ENCODE measurements at places on chromosomes 6 and 20.
A peak's percentile ranks its signal among the peaks of the same experiment; 100 is the strongest.

GRCh38 chr20:7858734-7859250 lies 81.5 kb downstream of the HAO1 start:
- peak; percentile 4 for DNase-seq

GRCh38 chr6:4885341-4885933 lies 109.2 kb downstream of the CDYL start:
- DNase-seq: no peak

DNA sequence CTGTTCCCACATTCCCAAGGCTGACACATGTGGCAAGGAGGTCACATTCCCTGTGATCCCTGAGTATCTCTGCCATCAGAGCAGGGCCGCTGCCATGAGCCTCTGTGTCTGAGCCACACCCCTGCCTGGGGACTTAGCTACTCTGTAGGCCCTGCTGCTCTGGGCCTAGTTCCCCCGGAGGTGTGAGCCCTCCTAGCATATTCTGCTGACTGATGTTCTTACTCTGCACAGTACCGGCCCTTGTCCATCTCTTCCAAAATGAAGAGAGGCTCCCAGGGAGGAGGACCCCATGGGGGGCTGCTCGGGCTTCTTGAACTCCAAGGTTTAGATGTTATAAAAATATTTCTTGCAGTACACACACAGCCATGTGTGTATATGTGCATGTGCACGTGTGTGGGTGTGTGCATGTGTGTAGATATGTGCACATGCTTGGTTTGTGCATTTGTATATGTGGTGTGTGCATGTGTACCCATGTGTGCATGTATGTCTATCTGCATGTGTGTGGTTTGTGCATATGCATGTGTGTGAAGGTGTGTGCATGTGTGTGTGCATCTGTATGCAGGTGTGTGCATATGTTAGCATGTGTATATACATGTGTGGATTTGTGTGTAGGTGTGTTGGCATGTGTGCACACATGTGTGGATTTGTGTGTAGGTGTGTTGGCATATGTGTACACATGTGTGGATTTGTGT lies 101.2 kb downstream of the ERMARD start:
- DNase-seq: no peak

DNA sequence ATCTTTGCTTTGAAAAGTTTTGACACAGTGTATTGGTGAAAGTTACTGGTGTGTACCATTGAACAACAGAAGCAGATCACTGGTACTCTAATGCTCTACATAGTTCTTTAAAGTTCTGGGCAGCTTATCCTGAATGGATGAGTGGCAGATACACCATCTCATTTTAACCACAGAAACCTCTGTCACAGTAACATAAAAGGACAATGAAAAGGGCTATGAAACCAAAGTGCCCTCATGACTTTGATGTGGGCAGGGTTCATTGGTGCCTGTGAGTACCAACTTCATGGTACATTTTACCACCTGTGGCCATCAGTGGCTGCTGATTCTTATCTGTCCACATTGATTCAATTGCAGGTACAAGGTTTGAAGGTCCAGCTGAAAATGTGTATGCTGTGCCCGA lies 285.7 kb upstream of the PREP start:
- no peak for DNase-seq

DNA sequence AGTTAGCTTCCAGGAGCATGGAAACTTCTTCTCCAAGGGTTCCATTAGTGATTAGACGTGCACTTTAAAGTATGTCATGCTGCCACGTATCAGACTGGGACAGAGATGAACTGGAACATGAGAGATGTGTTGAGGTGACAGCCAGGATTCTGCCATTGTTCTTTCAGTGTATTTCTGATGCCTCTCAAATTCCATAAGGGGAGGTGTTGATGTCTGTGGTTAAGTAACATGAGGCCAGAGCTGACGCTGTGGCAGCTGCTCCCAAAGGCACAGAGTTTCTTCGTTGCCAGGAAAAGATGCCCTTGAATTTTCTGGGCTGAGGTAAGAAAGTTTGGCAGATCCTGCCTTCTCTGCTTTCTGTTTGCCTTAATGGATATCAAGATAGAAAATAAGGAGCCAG lies 63.5 kb downstream of the TRMT6 start:
- DNase-seq: peak; percentile 21

DNA sequence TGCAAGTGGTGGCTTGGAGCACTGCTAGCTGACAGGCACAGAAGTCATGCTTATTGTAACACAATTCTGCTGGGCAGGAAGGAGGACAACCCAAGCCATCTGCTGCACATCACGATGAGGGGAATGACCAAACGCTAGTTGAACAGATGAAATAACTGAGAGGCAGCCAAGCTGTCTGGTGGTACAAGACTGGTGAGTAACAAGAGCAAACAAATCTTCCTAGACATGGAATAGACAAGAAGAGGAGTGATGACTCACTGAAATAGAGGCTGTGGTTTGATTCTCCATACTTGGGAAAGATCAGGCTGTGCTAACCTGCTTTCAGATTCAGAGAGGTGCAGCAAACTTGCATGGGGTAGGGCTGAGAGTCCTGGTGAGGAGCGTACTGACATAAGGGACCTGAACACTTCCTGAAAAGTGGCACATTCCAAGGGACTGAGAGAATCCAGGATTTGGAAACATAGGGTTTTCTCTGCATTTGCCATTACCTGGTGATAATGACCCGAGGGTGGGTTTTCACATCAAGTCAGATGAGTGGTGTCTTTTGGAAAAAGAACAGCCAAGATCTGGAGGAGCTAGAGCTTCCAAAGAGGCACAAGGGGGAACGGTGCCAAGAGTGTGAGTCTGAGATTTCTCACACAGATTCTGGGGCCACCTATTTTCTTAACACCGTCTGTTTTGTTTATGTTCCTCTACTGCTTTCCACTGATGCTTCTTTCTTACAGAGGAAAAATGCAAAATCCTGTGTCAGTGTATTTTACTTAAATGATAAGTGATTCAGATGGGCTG lies 60.0 kb downstream of the PRL start:
- DNase-seq: no peak

GRCh38 chr20:31605902-31606803 lies 1.1 kb downstream of the ID1 start:
- DNase-seq: peak; percentile 37

GRCh38 chr6:108446629-108447150 lies 114.0 kb upstream of the FOXO3 start:
- DNase-seq: no peak

DNA sequence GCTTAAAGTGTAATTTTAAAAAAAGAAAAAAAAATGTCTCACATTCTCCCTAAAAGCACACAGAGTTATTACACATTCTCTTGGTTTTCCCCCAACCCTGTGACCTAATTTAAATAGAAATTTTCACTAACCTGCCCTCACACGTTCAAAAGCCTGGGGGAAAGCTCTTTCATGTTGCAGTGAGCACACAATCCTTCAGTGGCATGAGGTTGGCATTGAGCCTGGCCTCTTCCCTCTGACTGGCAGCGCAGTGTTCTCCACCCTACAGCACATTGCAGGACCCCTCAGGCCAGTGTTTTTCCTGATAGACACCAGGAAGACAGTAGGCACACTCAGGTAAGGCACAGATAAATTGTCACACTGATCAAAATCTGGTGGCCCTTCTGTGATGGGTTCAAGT lies 34.1 kb downstream of the TNFRSF21 start:
- DNase-seq: no peak

GRCh38 chr6:79543886-79544285 lies 6.7 kb upstream of the LCA5 start:
- peak; percentile 59 for DNase-seq

DNA sequence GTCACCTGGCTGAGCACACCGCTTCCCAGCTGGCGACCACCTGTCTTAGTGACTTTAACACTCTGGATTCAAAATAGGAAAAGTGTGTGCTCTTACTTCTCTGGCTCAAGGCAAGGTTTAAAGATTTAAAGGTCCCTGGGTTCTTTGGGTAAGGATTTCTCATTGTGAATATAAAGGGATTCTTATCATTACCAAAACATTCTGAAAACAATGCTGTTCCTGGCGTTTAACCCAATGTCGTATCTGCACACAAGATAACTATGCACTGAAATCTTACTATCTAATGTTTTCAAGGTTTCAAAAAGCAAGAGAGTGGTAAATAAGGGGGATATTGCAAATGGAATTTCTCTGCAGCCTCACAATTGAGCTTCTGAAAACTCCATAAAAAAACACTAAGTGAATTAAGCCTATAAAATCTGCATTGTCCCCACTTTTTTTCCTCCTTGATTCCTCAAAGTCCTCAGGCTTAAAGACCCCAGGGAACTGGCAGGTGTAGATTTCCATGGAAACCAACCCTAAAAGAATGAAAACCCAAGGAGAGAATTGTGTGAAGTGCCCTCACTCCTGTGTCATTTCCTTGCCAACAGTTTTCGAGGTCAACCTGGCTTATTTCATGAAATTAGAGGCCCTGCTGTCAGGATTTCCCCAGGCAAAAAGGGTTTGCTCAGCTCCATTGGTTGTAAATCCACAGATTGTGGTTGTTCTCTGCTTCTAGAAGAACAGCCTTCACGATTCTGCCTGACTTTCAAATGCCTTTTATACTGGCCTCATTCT lies 44.0 kb downstream of the BMP2 start:
- peak; percentile 45 for DNase-seq

DNA sequence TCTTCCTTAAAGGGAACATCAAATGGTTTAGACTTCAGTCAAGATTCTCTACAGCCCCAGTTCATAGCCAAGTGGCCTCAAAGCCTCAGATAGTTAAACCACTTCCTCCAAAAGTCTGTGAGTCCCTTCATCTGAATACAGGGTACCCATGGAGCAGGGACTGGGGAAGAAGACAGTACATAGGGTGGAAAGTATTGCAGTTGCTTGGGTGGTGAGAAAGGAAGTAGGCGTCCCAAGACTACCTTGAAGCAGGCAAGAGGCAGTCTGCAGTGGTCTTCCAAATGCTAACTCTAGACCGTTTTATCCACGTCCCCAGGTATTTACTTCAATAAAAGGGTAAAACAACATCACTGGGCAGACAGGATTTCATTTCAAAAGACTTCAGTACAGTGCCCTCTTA lies 2.0 kb downstream of the FYN start:
- no peak for DNase-seq

- no peak for DNase-seq
These were observed 97.4 kb downstream of the SNX5 start for GRCh38 chr20:17871181-17871580.

- no peak for DNase-seq
These were observed 33.0 kb downstream of the PRPH2 start for GRCh38 chr6:42689371-42689770.

DNA sequence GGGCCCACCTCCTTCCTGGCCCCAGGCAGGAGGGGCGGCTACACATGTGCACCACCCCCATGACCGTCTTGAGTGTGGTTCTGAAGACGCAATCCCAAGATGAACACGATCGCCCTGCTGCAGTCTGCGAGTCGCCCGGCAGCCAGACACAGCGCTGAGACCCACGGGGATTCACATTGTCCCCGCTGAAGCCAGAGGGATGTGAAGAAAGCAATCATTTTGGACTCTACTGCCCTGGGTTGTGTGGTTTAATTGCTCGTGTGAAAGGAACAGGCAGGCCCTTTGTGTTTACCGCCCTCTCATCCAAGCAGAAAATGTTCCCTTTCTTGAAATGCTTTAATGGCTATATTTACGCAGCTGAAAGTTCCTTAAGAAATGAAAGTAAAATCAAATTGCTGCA lies 279.5 kb downstream of the TAF4 start:
- peak; percentile 36 for DNase-seq

DNA sequence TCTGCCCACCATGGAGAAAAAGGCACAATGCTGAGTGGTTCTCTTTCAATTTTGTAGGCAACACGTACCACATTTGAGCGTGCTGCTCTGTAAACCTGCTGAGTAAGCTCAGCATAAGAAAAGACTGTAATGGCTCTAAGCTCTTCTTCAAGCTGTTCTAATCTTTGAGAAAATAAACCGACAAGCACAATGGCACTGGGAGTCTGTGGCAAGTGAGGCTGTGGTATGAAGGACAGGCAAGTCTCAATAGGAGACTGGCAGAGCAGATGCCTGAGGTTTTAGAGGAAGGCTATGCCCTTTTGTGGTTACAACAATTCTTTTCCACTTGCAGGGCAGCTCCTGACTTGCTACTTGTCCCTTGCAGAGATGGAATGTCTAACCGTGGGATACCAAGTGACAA lies 136.7 kb upstream of the EXOC2 start:
- DNase-seq: no peak

- DNase-seq: no peak
These were observed 22.5 kb downstream of the JARID2 start for GRCh38 chr6:15268137-15268908.

DNA sequence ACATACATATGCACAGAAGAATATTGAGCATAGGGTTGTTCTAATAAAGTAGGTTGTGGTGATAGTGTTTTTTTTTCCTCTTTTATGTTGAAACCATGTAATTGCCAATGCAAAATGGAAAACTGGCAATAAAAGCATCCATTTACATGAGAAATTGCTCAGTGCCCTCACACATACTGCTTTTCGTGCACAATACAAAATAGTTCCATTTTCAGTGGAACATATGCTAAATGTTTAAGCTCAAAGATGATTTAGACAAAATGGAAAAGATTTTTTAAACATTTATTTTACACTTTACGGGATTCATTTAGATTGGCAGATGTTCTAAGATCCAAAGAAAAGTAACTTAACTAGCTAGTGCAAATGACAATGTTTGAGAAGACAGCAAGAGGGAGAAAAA lies 678.1 kb upstream of the MANEA start:
- no peak for DNase-seq

GRCh38 chr20:10605547-10606195 lies 68.1 kb downstream of the JAG1 start:
- no peak for DNase-seq

DNA sequence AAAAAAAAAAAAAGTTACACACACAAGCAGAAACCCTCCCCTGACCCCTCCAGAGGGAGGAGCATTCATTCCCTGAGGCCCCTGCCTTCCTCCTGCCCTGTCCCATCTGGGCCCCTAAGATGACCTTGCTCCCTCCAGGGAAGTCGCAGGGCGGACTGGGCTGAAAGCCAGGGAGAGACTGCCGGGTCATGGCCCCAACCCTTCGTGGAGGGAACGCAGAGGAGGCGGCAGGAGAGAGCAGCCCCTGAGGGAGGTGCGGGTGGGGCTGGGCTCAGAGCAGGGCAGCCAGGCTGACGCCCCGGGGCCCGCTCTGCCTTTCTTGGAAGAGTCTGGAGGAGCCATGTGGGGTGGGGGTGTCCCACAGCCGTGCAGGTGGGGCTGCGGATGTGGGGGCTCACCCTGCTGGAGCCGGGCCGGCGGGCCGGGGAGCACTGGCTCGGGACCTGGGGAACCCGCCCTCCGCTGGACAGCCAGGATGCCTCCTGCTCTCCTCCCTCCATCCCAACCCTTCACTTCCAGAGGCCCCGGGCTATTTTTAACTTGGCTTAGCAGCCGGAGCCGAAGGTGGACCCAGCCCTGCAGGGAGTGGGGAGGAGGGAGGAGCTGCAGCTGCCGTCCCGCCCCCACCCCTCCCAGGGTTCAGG lies 15.0 kb upstream of the ABHD16B start:
- no peak for DNase-seq

DNA sequence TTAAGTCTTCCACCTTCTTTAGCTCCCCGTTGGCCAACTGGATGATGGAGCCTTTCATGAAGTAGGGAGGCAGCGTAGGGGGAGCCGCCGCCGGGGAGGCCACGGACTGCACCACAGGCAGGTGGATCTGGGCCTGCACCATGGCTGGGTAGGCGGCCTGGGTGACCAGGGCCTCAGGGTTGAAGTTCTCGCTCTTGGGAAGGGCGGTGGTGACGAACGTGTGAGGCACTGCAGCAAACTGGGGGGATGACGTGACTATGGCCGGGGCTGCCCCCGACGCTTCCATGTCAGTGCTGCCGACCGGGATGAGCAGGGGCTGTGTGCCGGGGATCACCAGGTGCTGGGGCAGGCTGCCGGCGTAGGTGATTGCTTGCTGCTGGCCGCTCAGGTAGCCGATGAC lies 88.1 kb downstream of the GMPR start:
- no peak for DNase-seq

GRCh38 chr20:37846573-37846972 lies 56.4 kb upstream of the VSTM2L start:
- peak; percentile 18 for DNase-seq
